ENCODE measurements at places on chromosomes 11 and 22. TPM values are rescaled to one million over a fixed set of nuclear protein-coding genes. Genes with fewer than 3 reads are reported as not detected.

CTSW gene
- total RNA-seq = 8.9 TPM

DNA sequence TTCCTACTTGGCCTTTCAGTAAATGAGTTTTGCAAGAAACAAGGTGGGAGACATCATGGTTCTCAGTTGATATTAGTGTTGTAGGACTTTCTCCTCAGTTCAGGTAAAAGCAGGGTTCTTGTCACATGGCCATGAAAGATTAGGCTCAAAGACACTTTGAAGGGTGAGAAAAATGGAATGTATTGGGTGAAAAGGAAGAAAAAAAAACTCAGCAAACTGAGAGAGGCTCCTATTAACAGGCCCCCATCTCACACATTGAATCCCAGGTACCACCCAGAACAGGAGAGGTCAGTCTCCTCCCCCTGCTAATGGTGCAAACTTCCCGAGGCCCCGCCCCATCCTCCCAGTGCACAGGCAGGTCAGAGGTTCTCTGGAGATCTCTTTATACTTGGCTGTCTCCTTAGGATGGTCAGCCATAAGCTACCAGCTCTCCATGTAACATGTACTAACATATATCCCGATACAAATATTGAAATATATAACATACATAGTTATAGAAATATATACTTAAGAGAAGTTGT lies 62.2 kb downstream of the MICAL2 start:
- DNase-seq = no peak

DNA sequence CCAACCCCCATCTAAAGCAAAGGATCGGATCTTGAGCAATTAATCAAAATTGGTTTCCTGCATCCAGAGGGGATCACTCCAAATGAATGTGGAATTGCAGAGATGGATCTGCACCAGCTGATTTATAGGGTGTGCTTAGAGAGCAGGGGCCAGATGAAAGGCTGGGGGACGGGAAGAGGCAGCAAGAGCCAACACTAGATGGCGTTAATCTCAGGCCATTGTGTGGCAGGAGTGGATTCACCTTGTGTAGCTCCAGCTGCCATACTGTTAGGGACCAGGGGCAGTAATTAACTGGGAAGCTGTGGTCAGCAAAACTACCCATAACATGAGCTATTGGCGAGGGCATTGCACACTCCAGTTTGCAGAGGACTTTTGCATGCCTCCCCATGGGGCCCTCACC lies 35.6 kb downstream of the SERPINH1 start:
- peak; percentile 36 for DNase-seq

GRCh38 chr11:126385991-126386728 lies 30.7 kb downstream of the ST3GAL4 start:
- no peak for DNase-seq

- DNase-seq = no peak
Observed at GRCh38 chr22:48568736-48569330, 1258.8 kb downstream of the BRD1 start.

- no peak for DNase-seq
Observed at GRCh38 chr11:46277622-46278386, at the start of gene CREB3L1. CREB3L1 (plus strand) TSS chr11:46277662; CDS start chr11:46278112, 450 bp downstream.

P2RY6 gene
- total RNA-seq = 9.9 TPM

DNA sequence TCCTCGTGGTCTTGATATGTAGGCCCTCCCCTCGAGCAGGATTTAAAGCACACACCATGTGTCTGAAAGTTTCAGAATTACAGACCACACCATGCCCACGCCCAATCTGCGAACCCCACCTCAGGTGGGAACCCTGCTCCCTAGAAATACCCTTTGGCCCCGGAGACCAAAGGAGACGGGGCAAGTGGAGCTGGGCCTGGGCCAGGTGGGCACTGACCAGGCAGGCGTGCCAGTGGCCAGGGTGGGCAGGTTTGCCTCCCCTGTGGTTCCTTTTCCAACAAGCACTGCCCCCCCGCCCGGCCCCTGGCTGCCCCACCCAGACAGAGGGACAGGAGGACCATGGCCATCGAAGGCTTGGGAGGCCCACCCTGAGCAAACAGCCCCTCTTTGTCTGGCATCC lies 400.4 kb downstream of the TBC1D22A start:
- DNase-seq = no peak

PARVG gene
- total RNA-seq = 0.48 TPM

DNA sequence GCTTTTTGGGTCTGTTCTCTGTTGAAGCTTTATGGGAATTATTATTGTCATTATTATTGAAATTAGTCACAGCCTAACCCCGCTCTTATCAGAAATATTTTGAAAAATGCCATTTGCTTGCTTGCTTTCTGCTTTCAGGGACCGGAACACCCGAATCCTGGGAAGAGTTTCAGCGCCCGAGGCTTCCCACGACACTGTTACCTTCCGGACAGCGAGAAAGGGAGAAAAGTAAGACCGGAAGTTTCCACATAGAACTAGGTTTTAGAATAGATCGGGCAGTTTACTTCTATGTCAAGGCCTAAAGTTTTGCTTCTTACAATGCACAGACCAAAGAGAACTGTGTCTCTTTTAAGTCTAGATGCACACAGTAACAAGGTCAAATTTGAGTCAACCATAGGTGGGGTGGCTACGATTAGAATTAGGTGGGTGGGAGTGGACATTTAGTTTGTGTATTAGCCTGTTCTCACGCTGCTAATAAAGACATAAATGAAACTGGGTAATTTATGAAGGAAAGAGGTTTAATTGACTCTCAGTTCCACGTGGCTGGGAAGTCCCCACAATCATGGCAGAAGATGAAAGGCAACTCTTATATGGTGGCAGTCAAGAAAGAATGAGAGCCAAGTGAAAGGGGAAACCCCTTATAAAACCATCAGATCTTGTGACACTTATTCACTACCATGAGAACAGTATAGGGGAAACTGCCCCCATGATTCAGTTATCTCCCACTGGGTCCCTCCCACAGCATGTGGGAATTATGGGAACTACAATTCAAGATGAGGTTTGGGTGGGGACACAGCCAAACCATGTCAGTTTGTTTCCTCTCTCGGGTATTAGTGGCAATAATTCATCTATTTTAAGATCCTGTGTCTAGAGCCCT lies 12.9 kb downstream of the MPEG1 start:
- DNase-seq = no peak

GNG3 gene
- total RNA-seq = not detected

POTEH gene
- 0.29 TPM for total RNA-seq

OR4A16 gene
- total RNA-seq = not detected

SCUBE2 gene
- 0.88 TPM for total RNA-seq

CDC42EP1 gene
- 18.4 TPM for total RNA-seq

DNA sequence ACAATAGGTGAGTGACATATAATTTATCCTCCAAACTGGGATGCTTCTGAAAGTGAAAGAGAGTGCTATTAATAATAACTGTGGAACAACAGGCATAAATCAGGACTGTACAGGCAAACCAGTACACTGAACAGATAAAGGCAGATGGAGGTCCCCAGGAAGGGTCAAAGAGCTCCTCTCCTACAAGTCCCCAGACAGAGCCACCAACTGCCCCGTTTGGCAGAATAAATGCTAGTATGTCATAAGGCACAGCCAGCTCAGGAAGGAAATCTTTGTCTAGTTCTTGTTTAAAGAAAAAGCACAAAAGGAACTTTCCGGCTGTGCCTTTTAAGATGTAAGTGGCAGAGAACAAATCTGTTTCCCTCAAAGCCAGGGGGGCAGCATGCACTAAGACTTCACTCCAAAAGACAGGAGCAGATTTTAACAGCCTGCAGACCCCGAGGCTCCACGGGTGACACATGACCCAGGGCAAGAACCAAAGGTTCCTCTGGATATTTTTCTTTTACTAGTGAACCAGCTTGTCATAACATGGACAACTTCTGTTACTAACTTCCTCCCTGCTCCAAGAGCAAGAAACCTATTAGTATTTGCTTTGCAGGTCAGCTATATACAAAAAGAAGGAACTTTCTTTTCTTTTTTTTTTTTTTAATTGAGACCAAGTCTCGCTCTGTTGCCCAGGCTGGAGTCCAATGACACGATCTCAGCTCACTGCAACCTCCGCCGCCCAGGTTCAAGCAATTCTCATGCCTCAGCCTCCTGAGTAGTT lies 50.2 kb downstream of the MYH9 start:
- no peak for DNase-seq

- no peak for DNase-seq
Observed at GRCh38 chr22:18059991-18060390, 17.8 kb upstream of the PEX26 start.

CECR2 gene
- total RNA-seq = 0.12 TPM

DNA sequence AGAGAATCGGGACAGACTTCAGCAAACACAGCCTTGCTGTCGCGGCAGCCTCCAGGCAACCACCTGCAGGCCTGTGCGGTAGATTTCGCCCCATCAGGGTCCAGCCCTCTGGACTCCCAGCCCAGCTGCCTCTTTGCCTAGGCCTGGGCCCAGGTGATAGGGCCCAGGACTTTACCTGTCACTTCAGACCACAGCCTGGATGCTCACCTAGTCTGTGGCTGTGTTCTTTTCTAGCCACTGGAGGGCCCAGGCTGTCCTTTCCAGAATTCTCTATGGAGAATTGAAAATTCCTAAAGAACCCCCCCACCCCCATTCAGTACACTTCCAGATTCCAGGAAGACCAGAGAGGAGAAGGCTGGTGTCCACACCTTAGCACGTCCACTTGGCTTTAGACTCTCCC lies 30.6 kb upstream of the RAB1B start:
- DNase-seq = no peak

- DNase-seq = no peak
Observed at GRCh38 chr11:16806791-16807190, 68.3 kb downstream of the C11orf58 start.

DNA sequence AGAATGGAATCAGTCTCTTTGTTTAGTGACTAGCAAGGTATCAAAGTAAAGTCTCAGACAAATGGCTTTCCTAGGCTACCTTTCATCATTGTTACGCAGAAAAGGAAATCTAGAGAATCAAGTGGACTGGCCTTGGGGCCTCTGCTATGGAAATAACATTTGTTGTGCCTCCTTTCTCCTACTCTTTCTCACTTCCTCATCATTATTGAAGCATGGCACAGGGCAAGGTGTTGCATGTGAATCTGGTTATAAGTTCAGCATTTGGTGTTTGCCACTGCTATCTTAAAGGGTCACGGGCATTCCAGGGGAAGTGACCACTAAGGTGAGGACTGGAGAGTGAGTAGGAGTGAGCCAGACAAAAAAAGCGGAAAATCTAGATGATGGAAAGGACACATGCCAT lies 54.9 kb downstream of the GLYATL1 start:
- no peak for DNase-seq

DNA sequence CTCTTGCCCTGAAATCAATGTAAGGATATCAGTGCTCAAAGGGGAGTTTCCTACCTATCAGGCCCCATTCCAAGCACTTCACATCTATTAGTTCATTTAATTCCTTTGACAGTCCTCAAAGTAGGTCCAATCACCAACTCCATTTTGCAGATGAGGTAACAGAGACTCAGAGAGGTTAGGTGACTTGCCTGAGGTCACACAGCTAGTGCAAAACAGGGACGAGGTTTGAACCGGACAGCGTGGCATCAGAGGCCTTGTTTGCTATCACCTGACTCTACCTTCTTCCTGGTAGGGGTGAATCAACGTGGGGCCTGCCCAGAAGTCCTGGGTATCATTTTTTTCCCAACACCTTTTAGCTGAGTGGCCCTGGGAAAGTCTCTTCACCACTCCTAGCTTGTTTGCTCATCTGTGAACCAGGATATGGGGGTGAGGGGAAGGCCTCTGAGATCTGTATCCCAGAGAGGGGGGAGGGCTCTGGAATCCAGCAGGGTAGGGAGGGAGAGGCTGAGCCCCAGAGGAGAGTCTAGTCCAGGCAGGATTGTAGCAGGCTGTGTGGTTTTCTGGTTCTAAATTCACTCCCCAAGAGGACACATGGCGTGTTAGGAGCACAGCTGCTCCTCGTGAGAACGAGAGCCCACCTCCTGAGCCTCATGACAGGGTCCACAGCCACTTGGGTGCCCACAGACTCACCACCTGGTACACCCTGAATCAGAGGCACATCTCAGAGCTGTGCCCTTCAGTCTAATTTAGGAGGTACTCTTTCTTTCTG lies 174.7 kb downstream of the MN1 start:
- DNase-seq = no peak

- no peak for DNase-seq
Observed at GRCh38 chr11:20042045-20042639, 118.1 kb downstream of the DBX1 start.

- peak; percentile 96 for DNase-seq
Observed at GRCh38 chr11:34501500-34501899, 12.1 kb downstream of the ELF5 start.

- DNase-seq = peak; percentile 73
Observed at GRCh38 chr11:60831143-60831500, 10.8 kb upstream of the CCDC86 start.

- DNase-seq = no peak
Observed at GRCh38 chr11:67592880-67593564, 9.4 kb downstream of the GSTP1 start.

PLEKHA7 gene
- total RNA-seq = not detected

GRCh38 chr11:88035271-88035670 lies 140.0 kb downstream of the RAB38 start:
- DNase-seq = no peak

DNA sequence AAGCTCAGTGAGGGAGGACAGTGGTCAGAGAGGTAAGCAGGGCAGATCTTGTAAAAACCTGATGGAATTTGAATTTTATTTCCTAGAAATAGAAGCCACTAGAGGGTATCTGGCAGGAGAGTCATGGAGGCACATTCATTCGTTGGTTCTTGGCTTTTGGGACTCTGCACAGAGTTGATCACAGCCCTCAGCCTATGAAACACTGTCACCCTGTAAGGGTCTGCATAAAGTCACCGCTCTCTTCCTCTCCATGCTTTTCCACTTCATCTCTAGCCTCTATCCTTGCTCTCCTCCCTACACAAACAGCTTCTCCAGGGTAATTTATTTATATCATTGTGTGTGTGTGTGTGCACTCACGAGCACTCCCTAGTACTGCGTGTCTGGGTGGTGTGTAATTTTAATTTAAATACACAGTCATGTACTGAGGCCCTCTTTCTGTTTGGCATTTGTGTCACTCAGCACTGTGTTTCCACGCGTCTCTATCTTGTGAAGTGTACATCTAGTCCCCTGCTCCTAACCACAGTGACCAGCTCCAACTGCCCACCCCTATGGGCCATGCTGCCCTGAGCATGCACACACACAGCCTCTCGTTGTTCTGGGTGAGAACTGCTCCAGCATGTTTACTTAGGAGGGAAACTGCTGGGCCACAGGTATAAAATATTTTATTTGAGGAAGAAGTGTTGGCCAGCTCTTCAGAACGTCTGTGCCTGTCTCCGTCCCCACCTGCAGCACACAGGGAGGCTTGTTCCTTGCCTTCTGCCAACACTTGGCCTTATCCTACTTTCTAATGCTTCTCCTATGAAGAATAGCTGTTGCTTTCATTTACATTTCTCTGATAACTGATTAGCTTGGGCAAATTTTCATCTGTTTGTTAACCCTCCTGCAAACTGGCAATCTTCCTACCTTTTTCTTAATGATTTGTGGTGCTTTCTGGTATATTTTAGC lies 4.5 kb downstream of the KCNQ1OT1 start:
- no peak for DNase-seq

Measured in RPMI7951 (cell line).